ENCODE measurements at places on chromosomes 6 and 20.

GRCh38 chr6:144546807-144547206 is 261.7 kb downstream of the UTRN start:
- ATAC-seq: no peak

DNA sequence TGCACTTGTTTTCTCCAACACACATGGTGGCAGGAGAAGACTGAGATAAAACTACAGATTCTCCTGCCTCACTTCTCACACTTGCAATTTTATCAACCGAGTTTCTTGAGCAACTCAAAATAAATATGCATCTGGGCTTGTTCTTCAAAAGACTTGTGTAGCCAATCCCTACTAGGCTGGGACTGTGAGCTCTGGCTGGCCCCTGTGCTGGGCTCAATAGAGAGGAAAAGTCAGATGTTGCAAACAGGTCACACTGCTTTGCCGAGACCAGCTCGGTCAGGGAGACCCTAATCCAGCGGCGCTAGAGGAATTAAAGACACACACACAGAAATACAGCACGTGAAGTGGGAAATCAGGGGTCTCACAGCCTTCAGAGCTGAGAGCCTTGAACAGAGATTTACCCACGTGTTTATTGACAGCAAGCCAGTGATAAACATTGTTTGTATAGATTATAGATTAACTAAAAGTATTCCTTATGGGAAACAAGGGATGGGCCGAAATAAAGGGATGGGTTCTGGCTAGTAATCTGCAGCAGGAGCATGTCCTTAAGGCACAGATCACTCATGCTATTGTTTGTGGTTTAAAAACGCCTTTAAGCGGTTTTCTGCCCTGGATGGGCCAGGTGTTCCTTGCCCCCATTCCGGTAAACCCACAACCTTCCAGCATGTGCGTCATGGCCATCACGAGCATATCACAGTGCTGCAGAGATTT is 32.7 kb downstream of the FAM50B start:
- ATAC-seq: no peak

DNA sequence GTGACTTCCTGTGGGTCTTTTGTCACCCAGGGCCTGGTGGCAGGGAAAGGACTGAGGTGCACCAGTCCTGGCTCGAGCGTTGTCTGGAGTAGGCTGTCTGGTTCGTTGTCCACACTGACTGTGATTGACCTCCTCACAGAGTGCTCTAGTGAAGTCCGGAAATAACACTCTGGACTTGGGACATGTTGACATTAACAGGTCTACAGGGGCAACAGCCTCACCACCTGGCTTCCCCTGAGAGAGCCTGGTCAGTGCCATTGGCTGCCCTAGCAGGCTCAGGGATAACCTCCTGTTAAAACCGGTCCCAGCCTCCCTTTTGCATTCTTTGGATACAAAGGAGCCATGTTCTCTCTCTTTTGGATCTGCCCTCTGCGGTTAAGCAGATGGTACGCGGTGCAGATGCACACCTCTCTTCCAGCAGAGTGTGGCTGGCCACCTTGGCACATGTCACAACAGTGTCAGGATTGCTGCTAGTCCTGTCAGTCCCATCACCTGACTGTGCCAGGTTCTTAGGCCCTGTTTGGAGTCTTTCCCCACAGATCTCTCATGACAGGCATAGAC is 46.2 kb downstream of the CDS2 start:
- no peak for ATAC-seq

GRCh38 chr20:47655635-47656034 is 129.6 kb downstream of the SULF2 start:
- no peak for ATAC-seq

DNA sequence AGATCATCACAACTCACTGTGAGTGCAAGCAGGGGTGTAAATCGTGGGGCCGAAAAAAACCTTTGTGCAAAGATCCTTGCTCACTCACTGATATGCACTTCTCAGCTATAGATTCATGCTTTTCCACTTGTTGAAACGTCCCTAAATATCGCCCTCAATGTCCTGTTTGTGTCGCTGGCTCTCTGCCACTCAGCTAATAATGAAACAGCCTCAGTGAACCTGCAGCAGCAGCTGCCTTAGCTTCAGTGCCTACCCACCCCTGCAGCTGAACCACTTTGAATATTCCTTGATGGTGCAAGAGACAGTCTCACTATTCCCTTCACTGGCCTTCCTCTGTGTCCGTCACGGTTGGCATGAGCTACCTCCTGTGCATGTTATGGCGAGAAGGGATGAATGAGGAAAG is 128.9 kb upstream of the NAA20 start:
- no peak for ATAC-seq

DNA sequence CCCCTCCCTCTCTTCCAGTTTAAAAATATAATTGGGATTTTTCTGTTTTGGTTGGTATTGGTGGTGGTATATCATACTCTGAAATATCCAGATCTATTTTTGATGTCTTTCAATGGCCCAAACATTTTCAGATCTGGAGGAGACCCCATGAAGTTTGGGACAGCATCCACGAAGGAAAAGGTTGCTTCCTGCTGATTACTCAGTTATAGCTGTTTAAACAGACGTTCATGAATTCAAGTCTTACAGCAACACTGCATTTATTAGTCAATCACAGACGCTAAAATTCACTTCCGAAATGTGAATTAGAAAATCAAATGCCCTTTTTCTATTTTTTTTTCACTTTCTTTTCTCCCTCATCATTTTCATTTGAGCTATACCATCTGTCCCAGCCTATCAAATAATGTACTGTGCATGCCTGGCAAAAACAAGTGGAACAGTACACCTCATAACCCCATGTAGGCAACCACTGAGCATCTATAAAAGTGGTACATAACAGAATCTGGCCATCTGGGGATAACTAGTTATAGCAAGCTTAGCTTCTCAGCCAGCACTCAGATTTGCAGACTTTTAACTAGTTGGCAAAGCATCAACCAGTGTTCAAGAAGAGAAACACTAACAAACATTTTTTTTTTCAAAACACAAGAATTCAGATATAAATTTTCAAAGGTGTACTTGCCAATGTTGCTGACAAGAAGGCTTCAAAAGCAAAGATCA is 124.5 kb downstream of the HIVEP2 start:
- no peak for ATAC-seq

- ATAC-seq: no peak
These were observed 4.7 kb downstream of the HLA-B start for GRCh38 chr6:31352310-31352682.

GRCh38 chr20:39800548-39800947 is 838.4 kb downstream of the DHX35 start:
- peak; percentile 64 for ATAC-seq

DNA sequence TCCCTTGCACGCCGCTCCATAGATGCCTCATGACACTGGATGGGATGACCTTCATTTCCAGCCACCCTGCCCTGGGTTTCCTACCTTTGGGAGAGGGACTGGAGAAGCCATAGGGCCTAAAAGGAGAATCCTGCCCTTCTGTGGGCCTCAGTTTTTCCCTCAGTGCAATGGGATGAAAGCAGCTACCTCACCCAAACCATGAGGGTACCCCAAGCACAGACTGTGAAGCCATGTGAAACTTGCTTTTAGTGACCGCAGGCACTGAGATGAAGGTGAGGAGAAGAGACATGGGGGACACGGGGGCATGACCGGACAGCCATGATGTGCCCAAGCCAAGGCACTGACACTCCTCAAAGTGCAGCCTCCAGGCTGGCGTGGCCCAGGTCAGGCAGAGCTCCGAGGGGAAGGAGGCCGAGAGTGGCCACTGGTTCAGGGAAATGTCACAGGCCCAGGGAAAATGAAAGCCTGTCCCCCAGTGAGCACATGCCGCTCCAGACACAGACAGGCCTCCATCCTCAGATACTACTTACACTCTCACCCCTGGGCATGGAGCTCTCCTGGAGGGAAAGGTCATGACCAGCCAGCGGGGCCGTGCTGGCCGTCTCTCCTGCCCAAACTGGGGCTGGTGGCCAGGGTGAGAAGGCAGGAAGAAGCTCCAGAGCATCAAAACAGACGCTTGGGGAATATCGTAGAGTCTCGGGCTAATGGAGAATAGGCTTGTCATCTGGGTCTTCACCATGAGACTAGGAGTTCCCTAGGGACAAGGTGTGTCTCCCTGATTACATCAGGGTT is 116.2 kb downstream of the GRM4 start:
- no peak for ATAC-seq

GRCh38 chr6:140051521-140052512 is 677.4 kb upstream of the CITED2 start:
- no peak for ATAC-seq

DNA sequence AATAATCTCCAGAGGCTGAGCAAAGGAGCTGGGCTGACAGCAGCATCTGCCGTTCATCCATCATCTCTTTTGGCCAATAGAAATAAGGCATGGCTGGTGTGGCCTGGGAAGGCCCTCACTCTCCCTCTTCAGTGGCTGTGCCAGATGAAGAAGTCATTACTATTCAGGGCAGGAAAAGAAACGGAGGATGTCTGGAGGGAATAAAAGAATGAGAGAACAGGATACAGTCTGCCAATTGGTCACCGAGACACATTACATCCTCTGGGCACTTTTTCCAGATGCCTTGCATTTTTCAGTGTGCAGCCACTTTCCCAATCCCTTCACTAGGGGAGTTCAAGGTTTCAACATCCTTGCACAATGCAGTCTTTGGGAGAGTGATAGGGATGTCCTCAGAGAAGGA is 32.2 kb upstream of the VGLL2 start:
- ATAC-seq: peak; percentile 81

GRCh38 chr6:35777356-35778102 is 1.1 kb downstream of the CLPSL2 start:
- no peak for ATAC-seq

DNA sequence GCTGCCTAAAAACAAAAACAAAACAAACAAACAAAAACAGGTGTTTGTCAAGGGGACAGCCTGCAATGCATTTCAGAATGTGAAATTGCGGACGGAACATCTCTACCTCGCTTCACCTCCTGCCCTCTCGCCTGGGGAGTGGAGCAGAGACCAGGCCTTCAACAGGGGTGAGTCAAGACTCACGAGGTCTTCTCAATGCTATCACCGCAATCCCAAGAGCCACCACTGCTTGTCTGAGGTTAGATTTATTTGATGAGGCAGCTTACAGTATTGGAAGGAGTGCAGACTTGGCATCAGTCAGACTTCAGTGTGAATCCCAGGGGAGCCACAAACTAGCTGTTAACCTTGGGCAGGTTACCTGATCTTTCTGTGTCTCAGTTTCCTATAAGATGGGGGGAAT is 7.7 kb downstream of the GABRR1 start:
- no peak for ATAC-seq

- ATAC-seq: no peak
These were observed 7.2 kb upstream of the IPCEF1 start for GRCh38 chr6:154363821-154364220.

DNA sequence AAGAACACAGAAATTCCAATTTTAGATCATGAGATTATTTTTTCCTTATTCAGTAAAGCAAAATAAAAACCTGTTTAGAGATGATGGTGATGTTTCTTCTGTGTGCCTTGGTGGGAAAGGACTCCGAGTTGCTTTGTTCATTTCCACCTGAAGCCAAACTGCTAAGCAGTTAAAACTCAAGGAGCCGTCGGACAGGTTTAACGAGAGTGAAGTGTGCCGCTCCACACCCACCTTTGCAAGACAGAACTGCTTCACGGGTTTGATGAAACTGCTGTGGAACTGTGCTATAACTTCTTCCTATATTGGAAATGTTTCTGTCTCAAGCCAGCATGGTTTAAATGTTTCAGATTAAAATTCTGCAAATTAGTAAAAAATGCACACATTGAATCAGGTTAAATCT is 9.2 kb upstream of the DSP start:
- ATAC-seq: no peak

DNA sequence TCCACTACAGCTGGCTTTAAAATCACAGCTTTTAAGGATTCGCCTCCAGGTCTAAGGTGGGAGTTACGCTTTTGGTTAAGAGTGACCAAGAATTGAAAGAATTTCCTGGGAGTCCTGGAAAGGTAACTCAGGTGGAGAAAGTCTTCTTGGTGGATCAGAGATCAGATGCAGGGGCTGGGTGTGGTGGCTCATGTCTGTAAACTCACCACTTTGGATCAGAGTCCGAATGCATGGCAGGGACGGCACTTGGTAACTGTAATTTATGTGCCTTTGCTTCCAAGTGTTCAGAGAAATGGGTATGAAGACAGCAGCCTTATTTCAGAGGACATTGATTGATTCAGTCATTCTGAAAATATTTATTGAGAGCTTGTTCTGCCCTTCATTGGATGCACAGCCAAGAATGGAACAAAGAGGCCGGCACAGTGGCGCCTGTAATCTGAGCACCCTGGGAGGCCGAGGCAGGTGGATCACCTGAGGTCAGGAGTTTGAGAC is 18.0 kb upstream of the JARID2 start:
- ATAC-seq: no peak

GRCh38 chr6:149567945-149568585 is 1.9 kb downstream of the GINM1 start:
- ATAC-seq: no peak

DNA sequence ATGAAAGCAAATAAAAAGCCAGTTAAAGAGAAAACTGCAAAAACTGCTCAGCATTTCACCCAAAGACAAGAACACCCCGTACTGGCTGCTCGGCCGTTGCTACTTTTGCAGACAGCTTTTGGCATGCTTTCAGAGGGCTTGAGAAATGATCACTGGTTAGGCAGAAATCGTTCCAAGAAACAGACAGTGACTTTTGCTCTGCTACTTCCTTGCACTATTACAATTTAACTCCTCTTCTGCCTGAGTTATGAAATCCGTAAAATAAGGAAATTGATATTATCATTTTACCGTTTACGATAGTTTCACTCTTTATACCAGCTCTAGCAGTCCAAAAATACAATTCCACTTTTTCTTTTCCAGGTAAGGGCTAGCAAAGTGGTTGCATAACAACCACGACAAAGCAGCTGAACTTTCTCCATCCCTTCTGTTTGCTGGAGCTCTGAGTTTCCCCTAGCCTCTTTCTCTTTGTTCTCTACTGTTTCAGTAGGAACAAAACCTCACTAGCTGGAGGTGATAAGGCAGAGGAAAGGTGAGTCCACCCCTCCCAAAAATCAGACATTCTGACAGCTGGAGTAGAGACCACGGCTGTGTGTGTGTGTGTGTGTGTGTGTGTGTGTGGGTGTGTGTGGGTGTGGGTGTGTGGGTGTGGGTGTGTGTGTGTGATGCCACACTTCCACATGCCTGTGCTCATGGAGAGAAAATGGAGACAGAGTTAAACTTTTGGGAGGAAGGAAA is 191.8 kb upstream of the RREB1 start:
- peak; percentile 81 for ATAC-seq

GRCh38 chr6:20173833-20174792 is 38.2 kb downstream of the MBOAT1 start:
- peak; percentile 30 for ATAC-seq

DNA sequence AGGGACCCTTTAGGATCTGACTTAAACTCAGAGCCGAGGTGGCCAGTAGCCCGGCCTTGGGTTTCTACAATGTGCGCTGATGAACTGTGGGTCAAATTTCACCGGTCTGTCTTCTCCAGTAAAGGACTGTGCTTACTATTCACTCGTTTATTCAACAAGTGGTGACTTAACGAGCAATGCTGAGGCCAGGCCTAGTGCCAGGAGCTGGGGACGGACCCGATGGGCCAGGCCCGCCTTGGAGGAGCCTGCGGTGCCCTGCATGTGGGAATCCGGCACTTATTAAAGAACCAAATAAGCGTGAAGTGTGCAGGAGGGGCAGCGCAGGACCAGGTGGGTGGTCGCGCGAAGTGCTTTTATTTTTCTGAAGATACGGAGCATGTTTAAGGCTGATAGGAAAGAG is 24.0 kb downstream of the CTCFL start:
- ATAC-seq: no peak

- ATAC-seq: no peak
These were observed 2.9 kb downstream of the SPAG4 start for GRCh38 chr20:35618263-35619131.

All from gastroesophageal sphincter (tissue), 4 donors.